Effector memory CD8-positive, alpha-beta T cell (primary cell): ENCODE measurements at places on chromosomes 7 and 10.

- DNase-seq: peak; percentile 6
Measured at GRCh38 chr7:33062023-33062781, at the start of gene NT5C3A. Gene NT5C3A (minus strand): TSS chr7:33062776. CDS start chr7:33062705, 71 bp downstream.

DNA sequence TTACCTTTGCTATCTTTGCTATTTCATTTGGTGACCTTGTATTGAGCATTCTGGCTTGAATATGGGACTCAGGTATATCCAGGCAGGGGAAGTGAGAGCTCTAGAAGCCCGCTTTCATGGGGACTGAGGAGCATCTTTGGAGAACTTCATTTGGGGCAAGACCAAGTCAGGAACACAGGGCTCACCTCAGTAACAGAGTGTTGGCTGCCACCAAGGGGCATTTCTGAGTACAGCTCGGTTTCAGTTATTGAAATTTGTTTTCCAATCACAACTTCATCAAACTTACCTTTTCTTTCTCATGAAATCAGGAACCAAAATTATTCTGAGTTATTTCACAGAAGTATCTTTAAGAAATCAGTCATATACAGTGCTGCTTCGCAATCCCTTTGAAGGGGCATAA is 337.2 kb downstream of the C7orf25 start:
- DNase-seq: no peak

DNA sequence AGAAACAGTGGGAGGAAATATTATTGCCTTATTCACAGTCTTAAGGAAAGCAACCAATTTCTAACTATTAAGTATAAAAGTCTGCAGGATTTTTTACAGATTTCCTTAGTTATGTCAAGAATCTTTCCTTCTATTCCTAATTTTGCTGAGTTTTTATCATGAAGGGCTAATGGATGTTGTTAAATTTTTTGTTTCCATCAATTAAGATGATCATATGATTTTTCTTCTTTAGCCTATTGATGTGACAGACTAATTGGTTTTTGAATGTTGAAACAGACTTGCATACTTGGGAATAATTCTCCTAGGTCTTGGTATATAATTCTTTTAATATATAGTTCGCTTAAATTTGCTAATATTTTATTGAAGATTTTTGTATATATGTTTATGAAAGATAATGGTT is 569.1 kb upstream of the KCND2 start:
- DNase-seq: no peak

GRCh38 chr10:113222207-113222606 is 272.2 kb downstream of the TCF7L2 start:
- no peak for DNase-seq

GRCh38 chr7:30780941-30781340 is 9.7 kb downstream of the MINDY4 start:
- no peak for DNase-seq

- no peak for DNase-seq
Measured at GRCh38 chr7:35988818-35989217, 164.2 kb upstream of the EEPD1 start.

GRCh38 chr7:151759591-151760042 is 117.3 kb downstream of the PRKAG2 start:
- DNase-seq: peak; percentile 41

DNA sequence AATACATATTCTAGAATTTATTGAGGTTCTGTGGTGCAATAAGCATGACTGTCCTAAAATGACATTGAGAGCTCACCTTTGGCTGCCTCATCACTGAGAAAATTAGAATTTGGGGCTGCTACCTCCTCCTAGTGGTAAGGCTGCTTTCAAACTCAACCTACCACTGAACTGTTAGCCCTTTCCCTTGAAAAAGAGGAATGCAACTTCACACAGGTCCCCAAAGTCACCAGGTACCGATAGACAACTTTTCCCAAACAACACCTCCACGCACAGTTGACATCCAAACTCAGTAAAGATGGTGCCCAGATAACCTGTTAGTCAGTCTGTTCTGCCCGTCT is 75.9 kb upstream of the SCIN start:
- no peak for DNase-seq
